ENCODE measurements at places on chromosomes 5 and 9.

GRCh38 chr5:387491-388265 is 55.3 kb upstream of the EXOC3 start:
- DNase-seq, result no peak

DNA sequence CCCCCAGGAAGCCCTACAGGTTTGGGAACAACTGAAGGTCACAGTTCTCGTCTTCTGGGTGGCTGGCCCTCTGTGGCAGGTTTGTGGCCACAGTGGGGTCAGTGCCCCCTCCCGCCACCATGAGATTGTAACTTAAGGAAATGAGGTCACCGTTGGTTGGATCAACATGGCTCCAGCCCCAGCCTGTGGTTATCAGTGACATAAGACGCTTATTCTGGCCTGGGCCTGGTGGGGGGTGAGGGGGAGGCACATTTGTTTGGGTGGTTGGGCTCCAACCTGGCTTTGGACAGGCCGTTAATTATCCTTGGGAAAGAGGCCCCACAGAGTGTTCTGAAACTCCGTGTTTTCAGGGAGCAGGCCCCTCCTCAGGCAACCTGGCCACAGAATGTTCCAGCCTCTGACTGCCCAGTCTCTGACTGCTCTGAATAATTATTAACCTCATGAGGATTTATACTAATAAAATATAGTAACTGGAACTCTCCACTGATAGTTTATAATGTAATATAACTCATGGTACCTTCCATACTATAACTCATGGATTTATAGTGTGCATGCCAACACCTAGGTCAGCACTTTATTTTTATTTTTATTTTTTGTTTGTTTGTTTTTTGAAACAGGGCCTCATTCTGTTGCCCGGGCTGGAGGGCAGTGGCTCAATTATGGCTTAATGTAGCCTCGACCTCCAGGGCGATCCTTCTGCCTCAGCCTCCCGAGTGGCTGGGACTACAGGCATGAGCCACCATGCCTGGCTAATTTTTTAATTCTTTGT is 58.0 kb upstream of the RPL26L1 start:
- no peak for DNase-seq

DNA sequence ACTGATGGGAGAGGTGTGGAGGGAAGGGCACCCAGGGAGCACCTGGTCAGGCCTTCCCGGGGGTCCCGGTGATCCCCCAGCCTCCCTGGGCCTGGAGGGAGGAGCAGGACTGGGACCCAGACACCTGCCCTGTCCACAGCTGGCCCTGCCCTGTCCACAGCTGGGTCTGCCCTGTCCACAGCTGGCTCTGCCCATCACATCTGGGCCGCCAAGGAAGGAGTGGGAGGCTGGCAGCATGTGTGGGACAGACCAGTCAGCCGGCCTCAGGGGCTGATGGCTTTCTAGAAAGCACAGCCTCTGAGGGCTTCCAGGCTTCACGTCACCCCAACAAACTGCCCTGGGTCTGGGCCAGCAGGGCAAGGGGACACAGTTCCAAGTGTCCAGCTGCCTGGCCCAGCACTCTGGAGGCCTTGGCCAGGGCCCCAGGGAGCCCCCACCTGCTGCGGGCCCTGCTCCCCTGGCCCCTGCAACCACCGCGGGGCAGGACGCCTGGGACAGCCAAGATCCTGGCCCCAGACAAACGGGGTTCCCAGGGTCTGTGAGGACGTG is 12.2 kb downstream of the DNLZ start:
- no peak for DNase-seq

- DNase-seq, result no peak
Measured at GRCh38 chr5:91643797-91644196, 260.7 kb upstream of the ARRDC3 start.

DNA sequence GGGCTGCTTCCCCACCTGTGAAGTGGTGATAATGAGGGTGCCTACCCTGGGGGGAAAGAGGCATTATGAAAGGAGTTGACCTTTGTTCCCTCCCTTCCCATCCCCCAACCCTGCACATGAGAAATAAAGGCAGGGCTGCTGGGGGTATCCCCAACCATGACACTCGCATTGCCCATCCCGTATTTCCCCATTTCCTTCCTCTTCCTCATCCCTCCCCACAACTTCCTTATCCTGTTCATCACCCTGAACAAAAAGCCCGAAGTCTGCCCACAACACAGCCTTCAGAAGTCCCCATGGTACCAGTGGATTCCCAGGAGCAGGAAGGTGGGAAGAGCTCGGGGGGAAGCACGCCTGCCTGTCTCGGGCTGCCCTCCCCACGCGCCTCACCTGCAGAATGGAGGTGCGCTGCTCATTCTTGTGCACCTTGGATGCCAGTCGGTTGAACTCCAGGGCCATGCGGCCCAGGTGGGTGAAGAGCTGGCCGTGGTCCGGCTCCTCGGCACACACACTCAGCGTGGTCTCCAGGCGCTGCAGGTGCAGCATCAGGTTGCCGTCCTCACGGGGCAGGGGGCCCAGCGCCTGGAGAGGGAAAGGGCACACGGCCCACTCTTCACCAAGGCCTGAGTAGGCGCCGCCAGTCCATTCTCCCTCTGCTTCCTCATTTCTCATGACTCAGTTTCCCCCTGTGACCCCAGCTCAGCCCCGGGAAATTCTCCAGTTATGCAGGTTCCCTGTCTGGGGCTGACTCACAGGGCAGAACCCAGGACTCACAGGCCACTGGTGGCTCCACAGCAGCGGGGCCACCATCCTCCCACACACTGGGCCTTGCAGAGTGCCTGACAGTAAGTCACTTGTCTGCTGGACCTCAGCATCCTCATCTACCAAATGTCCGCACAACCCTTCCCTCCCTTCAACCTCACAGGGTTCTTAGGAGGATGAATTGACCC is 24.2 kb downstream of the TNIP1 start:
- no peak for DNase-seq

DNA sequence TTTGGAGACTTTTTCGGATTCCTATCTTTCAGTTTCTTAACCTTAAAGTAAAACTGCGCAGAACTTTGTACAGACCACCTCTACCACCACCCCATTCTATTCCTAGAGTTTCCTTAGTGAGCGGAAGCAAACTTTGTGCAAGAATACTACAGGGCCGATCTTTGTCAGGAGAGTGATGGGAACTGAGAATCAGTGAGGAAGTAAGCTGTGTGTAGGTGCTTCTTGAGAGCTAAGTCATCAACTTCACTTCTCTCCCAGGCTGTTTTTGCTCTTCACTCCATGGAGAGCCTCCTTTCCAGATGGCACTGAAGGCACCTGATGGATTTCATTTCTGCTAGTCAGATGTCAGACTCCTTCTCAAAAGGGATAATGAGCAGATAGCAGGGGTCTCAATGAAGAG is 127.3 kb downstream of the SPATA31D1 start:
- DNase-seq, result peak; percentile 39

- DNase-seq, result no peak
Measured at GRCh38 chr5:11596657-11597071, 307.6 kb downstream of the CTNND2 start.

- no peak for DNase-seq
Measured at GRCh38 chr5:16192311-16192710, 12.7 kb upstream of the MARCHF11 start.
